GM04503 (cell line): ENCODE measurements at places on chromosomes 12 and 14.

- no peak for DNase-seq
Observed at GRCh38 chr12:56449622-56449984, 377 bp upstream of the TIMELESS start.

- DNase-seq, result no peak
Observed at GRCh38 chr14:105010106-105010505, 10.8 kb downstream of the CDCA4 start.

DNA sequence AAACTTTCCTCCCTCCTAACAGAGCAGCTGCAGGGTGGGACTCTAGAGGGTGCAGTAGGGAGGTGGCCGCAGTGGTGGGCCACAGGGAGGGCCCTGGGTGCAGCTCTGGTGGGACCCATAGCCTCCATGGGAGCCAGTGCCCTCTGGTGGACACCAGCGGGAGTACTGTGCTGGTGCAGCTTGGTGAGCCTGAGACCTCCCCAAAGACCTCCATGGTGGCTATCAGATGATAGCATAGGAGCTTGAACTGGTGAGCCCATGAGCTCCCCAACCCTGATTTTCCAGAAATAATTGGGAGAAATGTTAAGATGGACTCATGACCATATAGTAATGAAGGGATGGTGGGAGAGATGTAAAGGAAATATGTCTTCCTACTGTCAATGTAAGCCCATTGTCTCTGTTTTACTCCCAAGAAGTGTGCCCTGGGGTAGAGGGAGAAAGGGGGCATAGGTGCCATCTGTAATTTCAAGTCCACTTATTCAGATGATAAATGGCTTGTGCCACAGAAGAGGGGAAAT lies 98.7 kb downstream of the GAS2L3 start:
- DNase-seq, result no peak

GRCh38 chr12:11812241-11812585 lies 162.7 kb downstream of the ETV6 start:
- DNase-seq, result no peak

DNA sequence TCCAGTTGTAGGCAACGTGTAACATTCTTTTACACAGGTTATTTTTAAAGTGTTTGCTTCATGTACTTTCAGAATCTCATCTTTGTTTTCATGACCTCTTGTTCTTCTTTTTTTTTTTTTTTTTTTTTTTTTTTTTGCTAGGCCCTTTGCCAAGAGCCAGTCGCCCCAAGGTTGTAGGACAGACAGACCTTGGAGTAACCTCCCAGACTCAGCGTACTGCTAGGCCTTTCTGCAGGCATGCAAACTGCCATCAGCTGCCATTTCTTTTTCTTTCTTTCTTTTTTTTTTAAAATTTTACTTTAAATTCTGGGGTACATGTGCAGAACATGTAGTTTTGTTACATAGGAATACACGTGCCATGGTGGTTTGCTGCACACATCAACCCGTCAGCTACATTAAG lies 452.3 kb upstream of the MDGA2 start:
- no peak for DNase-seq

DNA sequence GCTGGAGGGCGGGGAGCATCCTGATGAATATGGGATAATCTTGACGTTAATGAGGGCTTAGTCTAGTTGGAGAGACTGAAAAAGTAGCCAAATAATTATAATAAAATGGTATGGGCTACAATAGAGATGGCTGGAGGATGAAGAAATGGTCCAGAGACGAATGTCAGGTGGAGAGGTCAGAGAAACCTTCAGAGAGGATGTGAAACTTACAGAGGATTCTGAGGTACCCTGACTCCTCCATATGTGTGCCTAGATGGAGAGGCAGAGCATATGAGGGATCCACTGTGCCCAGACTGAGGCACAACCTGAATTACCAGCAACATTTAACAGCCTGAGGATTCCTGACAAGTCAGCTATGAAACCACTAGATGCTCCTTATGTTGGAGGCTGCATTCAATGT lies 417.0 kb downstream of the ATP23 start:
- no peak for DNase-seq

DNA sequence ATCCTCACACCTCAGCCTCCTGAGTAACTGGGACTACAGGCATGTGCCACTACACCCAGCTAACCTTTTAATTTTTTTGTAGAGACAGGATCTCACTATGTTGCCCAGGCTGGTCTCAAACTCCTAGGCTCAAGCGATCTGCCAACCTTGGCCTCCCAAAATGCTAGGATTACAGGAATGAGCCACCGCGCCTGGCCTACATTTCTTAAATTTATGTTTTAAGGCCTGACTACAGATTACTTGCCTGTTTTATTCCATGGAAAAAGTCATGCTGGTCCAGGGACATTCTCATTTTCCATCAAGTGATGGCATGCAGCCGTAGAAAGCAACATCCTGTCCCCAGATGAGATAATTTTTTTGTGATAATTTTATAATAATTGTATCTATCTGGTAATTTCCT lies 6.1 kb downstream of the CD9 start:
- no peak for DNase-seq

DNA sequence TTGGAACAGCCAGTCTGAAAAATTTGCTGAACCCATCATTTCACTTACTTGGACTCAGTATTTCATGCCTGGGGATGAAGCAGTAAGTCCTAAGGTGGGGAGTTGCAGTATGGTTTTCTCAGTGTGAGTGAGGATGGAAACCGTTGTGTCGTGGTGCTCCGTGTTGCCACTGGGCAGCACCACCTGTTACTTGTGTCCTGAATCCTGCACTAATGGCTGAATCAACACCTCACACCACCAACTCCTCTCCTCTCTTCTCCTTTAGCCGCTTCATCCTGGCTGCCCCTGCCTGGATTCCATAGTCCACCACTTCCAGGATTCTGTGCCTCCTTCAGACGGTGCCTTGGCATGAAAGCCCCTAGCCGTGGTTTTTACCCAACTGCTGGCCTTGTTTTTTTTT lies 3.0 kb upstream of the EP400 start:
- DNase-seq, result no peak

DNA sequence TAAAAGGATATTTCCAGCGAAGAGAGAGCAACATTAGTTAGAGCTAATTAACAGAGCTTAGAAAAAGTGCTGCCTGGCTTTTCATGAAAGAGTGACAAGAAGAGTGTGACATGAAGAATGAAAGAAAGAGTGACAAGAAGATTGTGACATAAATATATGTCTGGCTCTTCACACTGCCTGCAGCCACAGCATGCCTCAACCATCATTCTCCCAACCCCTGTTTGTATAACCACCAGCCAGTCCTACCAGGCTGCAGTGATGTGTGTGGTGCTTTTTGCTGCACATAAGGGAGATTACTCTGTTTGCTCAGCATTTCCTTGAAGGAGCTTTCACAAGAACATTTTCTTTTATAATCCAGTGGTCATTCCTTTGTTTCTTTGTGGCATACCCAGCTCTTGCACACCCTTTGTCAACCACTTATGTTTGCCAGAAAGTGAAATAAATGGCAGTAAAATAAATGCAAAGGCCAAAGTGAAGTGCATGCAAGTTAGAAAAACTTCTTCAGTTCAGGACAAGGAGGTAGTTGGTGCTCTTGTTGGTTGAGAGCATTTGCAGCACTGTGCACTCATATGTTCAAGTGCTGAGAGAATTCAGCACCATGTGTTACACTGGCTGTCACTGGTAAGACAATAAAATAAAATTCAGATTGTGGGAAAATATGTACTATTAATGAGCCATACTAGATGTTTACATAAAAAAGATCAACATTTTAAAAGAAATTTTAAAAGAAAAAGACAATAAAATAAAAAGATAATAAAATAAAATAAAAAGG lies 50.6 kb downstream of the KIF21A start:
- DNase-seq, result no peak

GRCh38 chr14:31465111-31465510 lies 7.8 kb upstream of the DTD2 start:
- peak; percentile 50 for DNase-seq

DNA sequence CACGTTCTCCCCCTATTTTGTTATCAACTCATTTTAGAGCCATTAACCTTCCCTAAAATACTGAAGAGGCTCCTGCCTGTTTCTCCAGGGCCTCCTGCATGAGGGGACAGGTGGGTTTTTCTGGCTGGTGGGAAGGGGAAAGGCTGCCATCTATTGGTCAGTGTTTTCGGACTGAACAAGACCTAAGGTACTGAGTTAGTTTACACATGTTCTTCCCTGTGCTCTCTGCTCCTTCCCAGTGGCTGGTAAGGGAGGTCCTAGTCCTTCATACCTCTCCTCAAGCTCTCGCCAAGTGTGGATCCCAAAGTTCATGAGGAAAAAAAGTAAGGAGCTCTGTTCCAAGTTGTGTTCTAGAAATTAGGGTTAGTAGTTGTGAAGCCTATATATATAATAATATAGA lies 357.5 kb downstream of the FSCB start:
- DNase-seq, result no peak

- DNase-seq, result no peak
Observed at GRCh38 chr12:122738571-122738970, 7.9 kb upstream of the HCAR1 start.

- DNase-seq, result no peak
Observed at GRCh38 chr14:65462411-65462810, 49.9 kb downstream of the FUT8 start.

- no peak for DNase-seq
Observed at GRCh38 chr14:32635061-32635719, 303.5 kb upstream of the NPAS3 start.

GRCh38 chr12:62647586-62647985 lies 181.0 kb downstream of the MON2 start:
- DNase-seq, result no peak

DNA sequence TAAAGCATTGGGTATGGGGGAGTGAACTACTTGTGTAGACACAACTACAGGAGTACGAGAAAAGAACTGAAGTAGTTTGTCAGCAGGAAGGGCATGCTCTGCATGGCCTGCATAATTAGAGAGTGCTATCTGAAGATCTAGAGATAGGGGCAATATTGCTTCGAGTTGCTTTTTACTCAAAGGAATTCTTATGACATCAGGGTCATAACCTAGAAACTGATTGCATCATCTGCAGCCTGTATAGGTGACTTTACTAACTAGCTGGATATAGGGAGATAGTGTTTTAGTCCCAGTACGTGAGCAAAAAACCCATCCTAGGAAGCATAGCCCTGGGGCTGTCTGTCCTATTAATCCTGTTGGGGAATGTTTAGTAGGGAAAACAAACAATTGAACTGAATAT lies 39.8 kb downstream of the TMTC3 start:
- DNase-seq, result no peak

GRCh38 chr14:86646696-86647690 lies 1117.0 kb downstream of the FLRT2 start:
- DNase-seq, result no peak

GRCh38 chr12:109385339-109386058 lies 37.8 kb downstream of the MYO1H start:
- peak; percentile 35 for DNase-seq

DNA sequence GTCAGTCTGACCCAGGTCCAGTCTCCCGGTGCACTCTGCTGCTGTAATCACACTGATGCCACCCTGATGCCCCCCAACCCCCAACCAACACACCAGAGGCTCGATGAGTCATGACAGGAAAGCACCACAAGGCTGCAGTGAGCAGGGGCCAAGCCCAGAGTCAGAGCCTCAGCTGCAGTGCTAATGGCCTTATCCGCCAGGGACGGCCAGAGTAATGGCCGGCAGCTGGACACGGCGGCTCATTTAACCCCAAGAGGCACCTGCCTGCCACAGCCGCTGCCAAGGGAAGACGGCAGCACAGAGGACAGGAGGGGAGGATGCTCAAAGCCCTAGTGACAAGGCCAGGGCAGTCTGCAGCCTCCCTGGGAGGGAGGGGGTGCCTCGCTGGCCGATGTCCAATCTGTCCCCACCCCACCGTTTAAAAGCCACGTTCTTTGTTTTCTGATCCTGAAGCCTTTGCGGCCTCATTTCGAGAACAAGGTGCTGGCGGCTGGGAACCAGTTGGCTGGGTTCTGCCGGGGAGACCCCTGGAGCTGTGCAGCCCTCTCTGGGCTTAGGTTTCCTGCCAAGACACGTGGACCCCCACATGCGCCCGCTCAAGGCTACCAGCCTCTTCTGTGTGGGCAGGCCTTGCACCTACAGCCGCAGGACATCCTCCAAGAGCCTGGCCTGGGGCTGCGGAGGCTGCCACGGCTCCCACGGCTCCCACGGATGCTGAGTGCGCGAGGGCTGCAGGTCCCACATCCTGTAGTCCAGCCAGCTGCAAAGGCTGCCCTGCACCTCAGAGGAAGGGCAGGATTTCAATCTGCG lies 13.1 kb downstream of the CCDC85C start:
- no peak for DNase-seq

DNA sequence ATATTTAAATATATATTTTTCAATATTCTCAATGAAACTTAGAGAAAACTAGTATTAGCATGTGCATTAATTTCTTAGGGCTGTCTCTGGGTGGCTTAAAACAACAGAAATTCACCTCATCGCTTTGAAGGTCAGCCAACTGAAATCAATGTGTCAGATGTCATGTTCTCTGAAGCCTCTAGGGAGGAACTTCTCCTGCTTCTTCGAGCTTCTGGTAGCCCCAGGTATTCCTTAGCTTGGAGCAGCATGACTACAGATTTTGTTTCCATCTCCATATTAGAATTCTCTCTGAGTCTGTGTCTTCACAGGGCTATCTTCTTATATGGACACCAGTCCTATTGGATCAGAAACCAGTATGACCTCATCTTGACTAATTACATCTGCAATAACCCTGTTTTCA lies 221.5 kb downstream of the PDZRN4 start:
- DNase-seq, result no peak

DNA sequence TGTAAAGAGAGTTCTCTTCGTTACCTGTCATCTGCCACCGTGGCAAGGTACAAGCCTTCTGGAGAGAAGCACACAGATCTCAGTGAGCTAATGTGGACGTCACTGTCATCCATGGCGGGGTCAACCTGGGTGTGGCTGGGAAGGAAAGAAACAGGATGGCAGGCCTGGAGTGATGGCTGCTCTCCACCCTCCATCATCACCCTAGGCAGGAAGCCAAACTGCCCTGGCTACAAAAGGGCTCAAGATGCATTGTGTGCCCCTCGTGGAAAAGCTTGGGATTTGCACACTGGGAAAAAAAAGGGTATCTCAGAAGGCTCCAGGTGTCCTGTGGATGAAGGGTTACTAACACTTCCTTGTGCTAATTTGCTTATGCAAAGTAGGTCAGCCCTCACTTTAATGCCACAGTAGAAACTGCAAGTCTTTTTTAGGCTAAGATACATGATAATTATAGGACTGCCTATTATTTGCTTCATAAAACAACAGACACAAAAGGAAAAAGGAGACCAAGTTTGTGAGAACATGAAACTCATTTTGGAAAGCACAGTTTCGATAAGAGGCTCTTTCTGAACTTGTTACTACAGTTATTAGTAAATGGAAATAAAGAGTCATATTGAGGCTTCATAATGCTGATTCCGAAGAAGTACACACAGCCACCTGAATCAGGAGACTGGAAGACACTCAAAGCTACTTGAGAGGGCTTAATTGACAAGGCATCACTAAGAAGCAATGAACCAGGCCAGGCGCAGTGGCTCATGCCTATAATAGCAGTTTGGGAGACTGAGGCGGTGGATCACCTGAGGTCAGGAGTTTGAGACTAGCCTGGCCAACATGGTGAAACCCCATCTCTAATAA lies 18.9 kb downstream of the RFC5 start:
- no peak for DNase-seq

- peak; percentile 10 for DNase-seq
Observed at GRCh38 chr14:87896393-87897380, 96.3 kb downstream of the GALC start.
